ENCODE measurements at places on chromosomes 3 and 15.

GRCh38 chr15:66797921-66798320, 95.9 kb downstream of the SMAD6 start:
- no peak for DNase-seq

- no peak for DNase-seq
These were observed 68.8 kb upstream of the PRR23E start for GRCh38 chr3:127124120-127124519.

GRCh38 chr3:36923981-36924743, 20.7 kb downstream of the TRANK1 start:
- no peak for DNase-seq

- DNase-seq = no peak
These were observed 5.6 kb upstream of the AP3S2 start for GRCh38 chr15:89899295-89899945.

- DNase-seq = no peak
These were observed 81.2 kb downstream of the PLCH1 start for GRCh38 chr3:155663467-155664212.

GRCh38 chr3:160831401-160831800, 75.4 kb downstream of the PPM1L start:
- no peak for DNase-seq

DNA sequence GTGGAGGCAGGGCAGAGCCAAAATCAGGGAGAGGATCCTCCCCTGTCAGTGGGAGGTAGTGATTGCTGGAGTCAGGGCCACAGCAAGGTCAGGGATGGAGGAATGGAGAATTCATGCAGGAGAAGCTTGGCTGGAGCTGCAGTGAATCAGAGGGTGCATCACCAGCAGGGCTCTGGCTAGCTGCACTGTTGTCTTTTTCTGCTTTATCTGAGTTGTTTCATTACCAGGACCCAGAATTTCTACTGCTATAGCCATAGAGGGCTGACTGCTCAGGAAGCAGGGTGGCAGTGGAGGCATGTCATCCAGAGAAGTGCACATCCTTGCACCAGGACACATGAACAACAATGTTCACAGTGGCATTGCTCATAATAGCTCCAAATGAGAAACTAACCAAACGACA, 113.5 kb upstream of the GALNT15 start:
- DNase-seq = no peak

- DNase-seq = no peak
These were observed 6.0 kb downstream of the DIPK2A start for GRCh38 chr3:143977341-143978262.

DNA sequence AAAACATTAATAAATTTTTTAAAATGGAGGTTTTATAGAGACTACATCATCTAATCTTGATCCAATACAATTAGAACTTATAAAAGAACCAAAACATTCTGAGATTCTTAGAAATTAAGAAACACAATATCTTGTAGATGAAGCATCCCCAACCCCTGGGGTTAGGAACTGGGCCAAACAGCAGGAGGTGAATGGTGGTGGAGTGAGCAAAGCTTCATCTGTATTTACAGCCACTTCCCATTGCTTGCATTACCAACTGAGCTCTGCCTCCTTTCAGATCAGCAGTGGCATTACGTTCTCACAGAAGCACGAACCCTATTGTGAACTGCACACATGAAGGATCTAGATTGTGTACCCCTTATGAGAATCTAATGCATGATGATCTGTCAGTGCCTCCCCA, 36.3 kb downstream of the KNL1 start:
- DNase-seq = no peak

- no peak for DNase-seq
These were observed 127.2 kb downstream of the GHSR start for GRCh38 chr3:172321035-172321434.

GRCh38 chr3:148315756-148316155, 381.9 kb upstream of the AGTR1 start:
- DNase-seq = no peak

- no peak for DNase-seq
These were observed 442.6 kb upstream of the THRB start for GRCh38 chr3:24937228-24937627.

DNA sequence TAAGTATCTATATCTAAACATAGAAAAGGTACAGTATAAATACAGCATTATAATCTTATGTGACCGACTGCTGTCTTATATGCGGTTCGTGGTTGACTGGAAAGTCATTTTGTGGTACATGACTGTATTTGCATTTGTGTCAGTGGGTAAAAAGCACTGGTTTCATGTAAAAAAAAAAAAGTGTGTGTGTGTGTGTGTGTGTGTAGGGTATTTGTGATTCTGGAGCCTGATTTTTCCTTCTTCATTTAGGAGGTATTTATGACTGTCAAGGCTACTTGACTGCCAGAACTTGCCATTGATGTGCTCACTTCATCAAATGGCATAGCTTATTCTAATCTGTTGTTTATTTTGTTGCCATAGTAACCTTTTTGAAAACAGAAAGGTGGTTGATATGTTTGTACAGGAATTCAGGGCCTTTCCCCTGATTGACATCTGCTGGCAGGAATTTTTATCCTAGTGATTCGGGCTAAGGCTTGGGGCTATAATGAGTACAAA, 63.2 kb downstream of the AKAP13 start:
- no peak for DNase-seq
